Stimulated activated CD8-positive, alpha-beta memory T cell treated with anti-CD3 and anti-CD28 coated beads, Interleukin-4, amount 100 ng/mL, for 4 hours (primary cell): ENCODE measurements at places on chromosomes 12 and 14.

DNA sequence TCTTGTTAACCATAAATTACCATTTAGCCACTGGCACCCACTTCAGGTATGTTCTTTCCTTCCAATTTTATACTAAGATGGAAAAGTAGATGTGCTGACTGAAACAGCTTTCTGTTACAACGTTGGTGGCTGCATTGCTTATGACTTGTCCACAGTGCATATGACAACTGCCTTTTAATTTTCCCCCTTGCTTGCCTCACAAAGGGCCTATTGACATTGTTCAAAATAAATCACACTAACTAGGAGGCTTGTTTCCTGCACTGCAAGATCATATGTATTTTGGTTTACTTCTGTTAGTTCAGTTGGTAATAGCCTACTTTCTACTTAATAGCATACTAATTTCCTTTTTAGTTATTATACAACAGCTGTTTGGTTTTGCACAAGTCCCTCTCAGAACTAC lies 55.4 kb downstream of the SCAF11 start:
- DNase-seq: no peak

- no peak for DNase-seq
Observed at GRCh38 chr14:34460841-34461240, 1.2 kb downstream of the SPTSSA start.

GRCh38 chr12:68435816-68436215 lies 103.7 kb upstream of the MDM1 start:
- DNase-seq: no peak

DNA sequence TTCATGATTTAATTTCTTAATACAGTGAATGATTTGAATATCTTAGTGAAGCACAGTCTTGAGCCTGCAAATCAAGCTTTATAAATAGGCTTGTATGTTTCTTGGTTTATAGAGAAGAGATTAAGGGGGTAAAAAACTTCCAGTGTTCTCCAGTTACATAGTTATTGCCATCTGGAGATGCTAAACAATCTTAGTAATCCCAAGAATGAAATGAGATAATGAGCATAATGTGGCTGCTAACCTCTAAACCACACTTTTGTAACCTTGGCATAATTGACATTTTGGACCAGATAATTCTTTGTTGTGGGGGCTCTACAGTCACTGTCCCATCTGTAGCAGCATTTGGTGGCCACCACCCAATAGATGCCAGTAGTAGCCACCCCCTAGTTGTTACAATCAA lies 316.8 kb downstream of the CCDC91 start:
- DNase-seq: no peak

DNA sequence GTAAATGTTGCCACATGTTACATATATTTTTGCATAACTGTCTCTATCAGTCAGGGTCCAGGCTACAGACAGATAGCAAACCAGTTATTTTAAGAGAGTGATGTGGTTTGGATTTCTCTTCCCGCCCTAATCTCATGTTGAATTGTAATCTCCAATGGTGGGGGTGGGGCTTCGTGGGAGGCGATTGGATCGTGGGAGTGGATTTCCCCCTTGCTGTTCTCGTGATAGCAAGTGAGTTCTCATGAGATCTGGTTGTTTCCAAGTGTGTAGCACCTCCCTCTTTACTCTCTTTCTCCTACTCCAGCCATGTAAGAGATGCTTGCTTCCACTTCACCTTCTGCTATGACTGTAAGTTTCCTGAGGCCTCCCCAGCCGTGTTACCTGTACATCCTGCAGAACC lies 704.2 kb upstream of the TBX3 start:
- DNase-seq: no peak

DNA sequence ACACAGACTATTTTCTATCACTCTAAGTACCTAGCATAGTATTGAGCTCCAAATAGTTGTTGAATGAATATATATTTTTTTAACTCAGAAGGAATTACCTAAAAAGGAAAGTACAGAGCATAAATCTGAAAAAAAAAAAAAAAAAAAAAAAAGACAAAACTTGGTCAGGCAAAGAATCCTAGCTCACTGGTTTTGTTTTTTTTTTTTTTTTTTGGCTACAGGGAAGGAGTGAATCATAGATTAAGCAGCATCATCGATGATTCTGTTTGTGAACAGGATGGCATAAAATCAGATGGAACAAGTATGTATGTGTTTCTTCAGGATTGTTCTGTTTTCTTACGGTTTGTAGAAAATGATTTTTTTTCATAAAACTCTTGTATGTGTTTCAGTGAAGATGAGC lies 66.1 kb upstream of the BCAT1 start:
- DNase-seq: no peak

DNA sequence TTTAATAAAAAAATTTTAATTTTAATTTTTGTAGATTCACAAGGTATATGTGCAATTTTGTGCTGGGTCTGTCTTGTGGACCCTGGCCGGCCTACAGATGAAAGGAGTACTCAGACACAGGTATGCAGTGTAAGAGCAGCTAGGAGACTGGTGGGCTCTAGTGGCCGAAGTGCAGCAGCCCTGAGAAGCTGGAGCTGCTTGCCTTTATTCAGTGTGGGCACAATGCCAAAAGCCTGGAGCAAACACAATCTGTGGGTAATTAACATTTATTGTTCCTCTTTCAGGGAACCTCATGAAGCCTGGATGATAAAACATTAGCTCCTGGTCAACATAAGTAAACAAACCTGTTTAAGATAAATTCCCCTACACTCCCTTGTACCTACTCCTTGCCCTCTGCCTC lies 135.7 kb upstream of the SEL1L start:
- no peak for DNase-seq
